ENCODE measurements at places on chromosomes 11 and 22. TPM values are rescaled to one million over a fixed set of nuclear protein-coding genes. Genes with fewer than 3 reads are reported as not detected.

The OR51B2 gene
- total RNA-seq, result not detected

The SYT8 gene
- 22.4 TPM for total RNA-seq

The LGALS12 gene
- not detected for total RNA-seq

The DEFB131B gene
- total RNA-seq, result not detected

The GUCY1A2 gene
- 0.84 TPM for total RNA-seq

The BTBD18 gene
- total RNA-seq, result not detected

The RHOG gene
- 59.7 TPM for total RNA-seq

The RPUSD4 gene
- 18.3 TPM for total RNA-seq

The PGA5 gene
- not detected for total RNA-seq

GRCh38 chr22:17928391-17928790, 96.0 kb downstream of the MICAL3 start:
- no peak for ATAC-seq

GRCh38 chr22:48800036-48800885, 1027.4 kb downstream of the BRD1 start:
- ATAC-seq, result no peak

- ATAC-seq, result peak; percentile 70
Observed at GRCh38 chr11:69799582-69799981, 19.6 kb downstream of the FGF3 start.

DNA sequence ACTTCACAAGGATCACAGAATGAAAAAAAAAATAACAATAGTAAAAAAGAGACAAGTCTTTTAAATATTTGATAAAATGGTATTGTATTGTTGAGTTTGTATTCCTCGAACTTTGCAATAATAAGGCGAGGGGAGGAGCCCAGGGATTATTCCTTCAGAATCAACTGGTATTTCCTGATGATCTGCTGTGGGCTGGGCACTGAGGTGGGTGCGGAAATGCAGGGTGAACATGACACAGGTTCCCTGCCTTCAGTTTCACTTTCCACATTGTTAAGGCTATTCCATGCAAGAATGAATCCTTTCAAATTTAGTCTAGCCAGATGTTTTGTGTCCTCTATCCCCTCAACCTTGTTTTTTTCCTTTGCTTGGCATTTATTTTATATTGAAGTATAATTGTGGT, 2.1 kb upstream of the EIF3M start:
- peak; percentile 72 for ATAC-seq

GRCh38 chr11:111905411-111905810, 6.2 kb downstream of the CRYAB start:
- ATAC-seq, result no peak

DNA sequence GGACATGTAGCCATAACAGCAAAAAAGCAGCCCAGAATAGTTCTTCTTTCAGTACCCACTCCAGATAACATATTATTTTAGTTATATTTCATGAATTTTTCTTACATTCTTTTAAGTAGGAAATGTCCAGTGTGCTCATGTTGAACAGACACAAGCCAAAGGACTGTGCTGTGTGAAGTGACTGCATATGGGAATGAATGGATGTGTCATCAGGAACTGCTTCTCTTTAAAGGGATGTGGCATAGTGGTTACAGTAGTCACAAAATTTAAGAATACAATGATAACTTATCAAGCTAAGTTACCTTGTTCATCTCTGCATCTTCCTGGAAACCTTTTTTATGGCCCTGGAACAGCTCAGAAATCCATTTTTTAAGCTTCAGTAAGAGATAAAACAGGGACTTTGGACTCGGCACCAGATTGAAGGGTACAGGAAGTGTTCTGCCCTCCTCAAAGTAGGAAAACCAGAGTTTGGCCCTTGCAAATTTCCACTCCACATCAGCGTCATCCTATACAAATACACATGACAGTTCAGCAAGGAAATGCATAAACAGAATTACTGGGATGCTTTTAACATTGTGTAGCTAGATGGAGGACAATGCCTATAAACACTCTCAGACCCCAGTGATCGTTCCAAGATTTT, 112.8 kb downstream of the TRPC6 start:
- peak; percentile 38 for ATAC-seq

DNA sequence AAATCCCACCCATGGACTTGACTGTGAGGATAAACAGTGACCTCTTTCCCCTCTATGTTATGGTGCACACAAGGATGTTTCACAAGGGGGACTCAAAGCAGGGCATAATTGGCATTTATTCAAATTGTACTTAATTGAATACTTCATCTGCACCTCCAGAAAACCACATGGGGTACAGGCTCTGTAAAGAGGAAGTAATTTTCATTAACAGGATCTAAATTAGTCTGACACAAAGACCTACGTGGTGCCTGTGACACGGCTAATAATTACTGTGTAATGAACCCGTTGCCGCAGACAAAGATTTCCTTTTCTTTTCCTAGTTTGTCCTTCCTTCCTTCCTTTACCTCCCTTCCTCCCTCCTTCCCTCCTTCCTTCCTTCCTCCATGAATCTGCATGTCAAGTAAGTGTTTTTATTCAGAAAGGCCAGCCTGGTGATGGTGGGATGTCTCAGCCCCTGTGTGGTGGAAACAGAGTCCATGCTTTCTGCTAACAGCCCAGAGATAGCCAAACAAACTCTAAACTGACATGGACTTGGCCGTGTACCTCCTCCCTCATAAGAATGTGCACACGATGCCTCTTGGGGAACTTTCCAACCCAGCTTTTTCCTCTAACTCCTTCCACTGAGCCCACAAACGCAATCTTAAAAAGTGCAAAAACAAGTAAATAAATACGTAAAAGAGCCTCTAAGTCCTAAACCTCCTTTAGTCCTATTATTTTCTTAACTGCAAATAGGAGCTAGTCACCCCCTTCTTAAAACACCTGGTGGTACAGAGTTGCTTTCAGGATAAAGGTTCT, 118.8 kb downstream of the INSC start:
- no peak for ATAC-seq

DNA sequence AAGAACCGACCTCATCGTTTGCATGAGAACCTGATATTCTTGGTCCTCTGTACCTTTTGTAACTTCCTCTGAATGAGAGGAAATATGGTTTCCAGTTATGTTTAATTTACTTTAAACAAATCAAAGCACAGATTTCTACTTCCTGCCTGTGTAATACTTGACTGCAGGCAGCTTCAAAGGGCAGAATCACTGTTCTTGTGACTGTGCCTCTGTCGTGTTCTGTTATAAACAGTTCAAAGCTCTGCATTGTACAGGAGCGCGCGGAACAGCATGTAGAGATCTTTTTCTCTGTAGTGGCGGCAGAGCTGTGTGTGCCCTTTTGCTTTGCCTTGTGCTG, 73.2 kb upstream of the CLDN5 start:
- peak; percentile 24 for ATAC-seq

DNA sequence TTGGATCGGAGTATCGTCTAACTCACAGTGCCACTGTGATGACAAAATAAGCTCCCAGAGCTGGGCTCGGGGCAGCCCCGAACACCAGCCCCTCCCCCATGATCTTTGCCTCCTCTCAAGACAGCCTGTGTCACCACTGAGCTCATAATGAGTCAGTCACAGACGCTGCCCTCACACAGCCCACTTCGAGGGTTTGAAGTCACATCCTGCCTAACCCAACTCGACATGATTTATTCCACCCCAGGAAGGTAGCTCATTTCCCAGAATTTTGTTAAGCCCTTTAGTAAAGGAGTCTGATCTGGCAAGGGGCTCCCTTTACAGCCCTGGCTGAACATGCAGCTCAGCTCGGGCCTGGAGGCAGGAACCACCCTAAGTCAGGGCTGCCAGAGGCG, 22.8 kb downstream of the MYH9 start:
- peak; percentile 88 for ATAC-seq

GRCh38 chr22:27381960-27382742, 419.4 kb downstream of the MN1 start:
- no peak for ATAC-seq

DNA sequence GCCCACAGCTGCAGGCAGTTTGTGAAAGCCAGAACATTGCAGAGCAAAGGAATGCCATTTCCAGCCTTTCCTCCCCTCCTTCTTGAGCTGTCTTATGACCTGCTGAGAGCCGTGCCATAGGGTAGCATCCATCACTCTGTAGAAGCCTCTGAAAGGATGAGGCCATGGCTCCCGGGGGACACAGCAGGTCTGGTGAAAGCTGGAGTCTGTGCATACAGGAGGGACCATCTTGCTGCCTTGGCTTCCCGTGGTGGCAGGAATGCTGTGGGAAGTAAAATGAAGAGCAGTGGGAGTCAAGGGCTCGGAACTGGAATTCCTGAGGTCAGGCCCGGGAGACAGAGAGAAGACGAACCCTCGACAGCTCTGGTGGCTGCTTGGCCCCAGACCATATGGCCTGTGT, 30.9 kb downstream of the ANO1 start:
- ATAC-seq, result no peak

GRCh38 chr11:117426297-117426685, 98.6 kb downstream of the CEP164 start:
- ATAC-seq, result peak; percentile 57

- no peak for ATAC-seq
Observed at GRCh38 chr11:2177076-2177475, 5.5 kb upstream of the TH start.

DNA sequence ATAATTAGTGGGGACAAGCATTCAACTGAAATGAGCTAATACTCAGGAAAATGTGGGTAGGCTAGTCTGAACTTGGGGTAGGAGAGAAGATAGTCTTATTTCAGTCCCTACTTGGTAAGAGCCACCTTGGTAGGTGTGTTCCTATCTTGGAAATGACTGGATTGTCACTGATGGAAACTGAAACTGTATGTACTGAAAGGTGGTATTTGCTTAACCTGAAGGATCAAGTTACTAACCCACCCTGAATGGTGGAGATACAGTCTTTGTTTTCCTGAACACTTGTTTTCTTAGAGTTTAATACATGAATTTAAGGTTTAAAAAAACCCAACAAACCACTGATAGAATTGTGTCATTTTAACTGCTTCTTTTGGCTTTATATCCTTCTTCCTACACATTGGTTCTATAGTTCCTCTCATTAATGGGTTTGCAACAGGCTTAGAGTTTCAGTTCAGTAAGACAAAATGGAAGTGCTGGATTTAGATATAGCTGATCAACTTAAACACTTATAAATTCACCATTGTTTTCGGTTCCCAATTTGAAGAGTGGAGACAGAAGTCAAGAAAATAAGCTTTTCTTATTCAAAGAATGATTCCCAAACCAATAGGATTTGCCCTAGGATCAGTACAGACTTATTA, 4.2 kb downstream of the FAR1 start:
- no peak for ATAC-seq

GRCh38 chr11:123475469-123475868, 45.4 kb downstream of the GRAMD1B start:
- ATAC-seq, result no peak

DNA sequence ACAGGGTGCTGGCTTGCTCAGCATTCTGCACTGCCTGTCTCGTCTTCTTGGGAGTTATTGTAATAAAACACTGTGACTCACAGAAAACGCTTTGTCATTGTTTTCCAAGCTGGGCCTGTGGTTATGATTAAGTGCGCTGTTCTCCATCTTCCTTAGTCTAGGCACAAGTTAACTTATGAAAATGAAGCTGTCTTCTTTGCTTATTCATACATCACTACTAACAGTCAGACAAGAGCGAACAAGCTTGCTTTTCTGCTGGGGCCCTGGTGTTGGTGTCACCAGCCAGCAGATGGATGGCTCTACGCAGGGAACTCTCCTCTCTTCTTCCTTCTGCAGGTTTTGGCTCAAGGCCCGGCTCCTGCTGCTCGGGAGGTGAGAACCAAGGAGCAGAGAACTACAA, 380.1 kb upstream of the SYN3 start:
- ATAC-seq, result peak; percentile 96

DNA sequence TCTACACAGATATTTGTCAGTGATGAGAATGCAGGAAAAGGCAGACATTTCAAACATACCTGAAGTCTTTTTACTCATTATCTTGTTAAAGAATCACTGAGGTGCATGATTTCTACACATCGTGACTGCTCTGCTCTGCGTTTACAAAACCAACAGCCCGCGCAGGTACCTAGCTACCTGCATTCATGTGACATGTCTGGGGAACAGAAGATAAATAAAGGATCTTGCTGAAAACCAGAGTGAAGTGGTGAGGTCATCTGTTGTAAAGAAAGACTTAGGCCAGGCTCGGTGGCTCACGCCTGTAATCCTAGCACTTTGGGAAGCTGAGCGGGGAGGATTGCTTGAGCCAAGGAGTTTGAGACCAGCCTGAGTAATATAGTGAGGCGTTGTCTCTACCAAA, 15.7 kb downstream of the ASPHD2 start:
- no peak for ATAC-seq

DNA sequence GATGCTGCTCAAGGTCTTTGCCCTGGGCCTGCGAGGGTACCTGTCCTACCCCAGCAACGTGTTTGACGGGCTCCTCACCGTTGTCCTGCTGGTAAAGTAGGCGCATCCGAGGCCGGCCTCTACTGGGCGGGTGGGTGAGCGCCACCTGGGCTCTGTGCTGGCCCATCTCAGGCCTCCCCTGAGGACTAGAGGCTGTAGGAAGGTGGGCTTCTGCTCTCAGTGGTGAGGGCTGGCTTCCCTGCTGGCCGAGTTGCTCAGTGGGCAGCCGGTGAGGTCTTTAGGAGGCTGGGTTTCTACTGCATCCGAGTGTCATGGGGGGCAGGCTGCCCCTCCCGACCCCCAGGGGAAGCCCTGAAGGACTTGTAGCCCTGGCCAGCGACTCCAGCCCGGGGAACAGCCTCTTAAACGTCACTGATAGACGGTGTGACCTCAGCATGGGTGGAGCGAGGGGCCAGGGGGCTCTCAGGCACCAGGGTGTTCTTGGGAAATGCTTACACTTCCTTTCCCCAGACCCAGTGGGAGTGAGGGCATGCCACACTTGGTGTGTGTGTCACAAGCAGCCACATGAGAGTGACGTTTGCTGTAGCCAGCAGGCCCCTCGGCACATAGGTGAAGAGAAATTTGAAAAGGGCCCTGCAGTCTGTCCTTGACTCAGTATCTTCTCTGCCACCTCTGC, 30.3 kb downstream of the TPCN2 start:
- peak; percentile 11 for ATAC-seq

GRCh38 chr11:2558397-2558796, 113.6 kb downstream of the KCNQ1 start:
- ATAC-seq, result no peak

GRCh38 chr11:57491371-57492061, 24.0 kb downstream of the SLC43A1 start:
- no peak for ATAC-seq

DNA sequence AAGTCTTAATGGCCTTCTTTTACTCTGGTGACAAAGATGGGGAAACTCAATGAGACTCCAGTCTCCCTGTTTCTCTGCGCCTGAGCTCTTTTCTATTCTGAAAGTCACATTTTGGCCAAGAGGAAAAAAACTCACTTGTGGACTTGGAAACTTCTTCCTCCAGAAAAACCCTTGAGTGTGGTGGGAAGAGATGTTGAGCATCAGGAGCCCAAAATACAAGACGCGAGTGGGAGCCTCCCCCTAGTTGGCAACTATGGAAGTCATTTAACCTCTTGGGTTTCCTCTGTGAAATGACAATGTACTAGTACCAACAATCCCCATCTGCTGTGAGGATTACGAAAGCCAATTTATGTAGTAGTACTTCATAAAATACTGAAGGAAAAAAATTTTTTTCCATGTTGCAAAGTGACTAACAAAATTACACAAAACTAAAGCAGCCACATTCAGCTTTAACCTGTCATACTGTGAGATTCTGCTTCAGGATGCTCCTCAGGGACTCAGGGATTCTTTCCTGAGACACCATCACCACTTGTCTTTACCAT, 524 bp upstream of the SLC25A17 start:
- no peak for ATAC-seq

GRCh38 chr11:5363679-5364078, 12.4 kb downstream of the OR51B6 start:
- no peak for ATAC-seq

- ATAC-seq, result no peak
Observed at GRCh38 chr22:44862981-44863860, 110.8 kb downstream of the ARHGAP8 start.

Data from esophagus mucosa (tissue), 1 donor.